ENCODE measurements at places on chromosomes 3 and 15.

DNA sequence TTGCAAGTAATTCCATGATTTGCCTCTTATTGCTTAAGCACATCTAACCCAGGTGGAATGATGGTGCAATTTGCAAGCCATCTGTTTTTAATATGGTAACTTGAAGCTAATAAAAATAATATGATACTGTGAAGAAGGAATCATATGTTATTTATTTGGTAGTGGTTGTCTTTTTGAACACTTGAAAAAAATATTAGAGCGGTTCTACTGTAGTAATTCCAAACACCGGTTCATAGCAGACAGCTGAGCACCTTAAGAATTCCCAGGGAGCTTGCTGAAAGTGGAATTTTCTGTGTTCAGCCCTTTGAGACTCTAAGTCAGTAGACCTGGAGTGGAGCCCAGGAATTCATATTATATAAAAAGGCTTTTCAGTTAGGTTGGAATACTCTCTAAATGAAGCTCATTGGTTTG lies 687.4 kb downstream of the EDEM1 start:
- DNase-seq: no peak

DNA sequence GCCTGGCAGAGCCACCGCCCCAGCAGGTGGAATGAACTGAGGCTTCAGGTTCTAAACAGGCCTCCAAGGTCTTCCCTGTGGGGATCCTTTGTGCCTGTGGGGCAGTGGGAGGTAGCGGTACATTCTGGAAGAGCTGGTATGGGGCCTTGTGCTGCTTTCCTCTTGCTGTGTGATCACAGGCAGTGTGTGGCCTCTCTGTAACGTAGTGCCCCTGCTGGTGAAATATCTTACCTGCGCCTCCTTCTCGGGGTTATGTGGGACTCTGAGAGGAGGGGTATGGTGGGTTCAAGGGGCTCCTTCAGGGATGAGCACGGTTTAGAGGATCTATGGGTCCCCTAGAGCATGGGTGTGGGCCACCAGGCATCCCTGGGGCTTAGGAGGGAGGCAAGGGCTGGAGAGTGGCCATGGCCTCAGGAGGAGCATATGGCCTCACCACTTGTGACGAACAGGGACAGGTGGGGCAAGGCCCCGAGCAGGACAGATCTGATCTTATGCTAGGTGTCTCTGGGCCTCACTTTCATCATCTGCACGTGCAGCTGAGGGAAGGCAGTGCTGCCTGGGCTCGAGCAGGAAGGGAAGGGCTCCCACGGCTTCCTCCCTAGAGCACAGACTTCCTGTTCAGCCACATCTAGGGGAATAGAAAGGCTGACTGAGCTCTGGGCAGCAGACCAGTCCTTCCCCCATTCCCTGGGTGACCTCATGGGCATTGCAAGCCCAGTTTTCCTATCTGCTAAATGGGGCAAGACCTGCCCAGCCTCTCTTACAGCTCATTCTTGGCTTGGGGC lies 1.9 kb upstream of the ALS2CL start:
- DNase-seq: no peak

DNA sequence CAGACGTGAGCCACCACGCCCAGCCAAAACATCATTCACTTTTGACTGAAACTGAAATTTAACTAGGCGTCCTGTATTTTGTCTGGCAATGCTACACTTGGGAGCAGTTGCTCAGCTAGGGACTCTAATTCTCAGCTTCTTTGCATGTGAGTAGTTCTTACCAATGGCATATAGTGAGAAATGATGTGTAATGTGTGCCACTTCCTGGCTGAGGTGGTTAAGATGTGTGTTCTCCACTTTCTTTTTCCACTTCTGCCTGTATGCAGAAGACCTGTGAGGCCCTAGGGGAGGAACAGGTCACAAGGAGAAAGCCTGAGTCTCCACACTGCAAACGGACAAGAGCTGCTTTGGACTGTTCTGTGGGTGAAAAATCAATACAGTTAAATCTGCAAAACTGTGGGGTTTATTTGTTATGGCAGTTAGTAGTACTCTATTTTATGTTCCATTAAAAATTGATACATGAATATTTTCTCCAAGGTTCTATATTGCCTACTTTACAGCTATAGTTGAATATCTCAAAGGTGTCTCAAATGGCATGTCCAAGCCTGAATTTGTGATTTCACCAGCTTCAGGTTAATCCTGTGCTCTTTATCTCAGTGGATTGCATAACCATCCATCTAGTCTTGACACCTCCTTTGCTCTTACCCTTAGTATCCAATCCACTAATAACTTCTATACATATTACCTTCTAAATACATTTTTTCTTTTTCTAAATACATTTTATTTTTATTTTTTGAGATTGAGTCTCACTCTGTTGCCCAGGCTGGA lies 59.3 kb downstream of the NR1D2 start:
- no peak for DNase-seq

DNA sequence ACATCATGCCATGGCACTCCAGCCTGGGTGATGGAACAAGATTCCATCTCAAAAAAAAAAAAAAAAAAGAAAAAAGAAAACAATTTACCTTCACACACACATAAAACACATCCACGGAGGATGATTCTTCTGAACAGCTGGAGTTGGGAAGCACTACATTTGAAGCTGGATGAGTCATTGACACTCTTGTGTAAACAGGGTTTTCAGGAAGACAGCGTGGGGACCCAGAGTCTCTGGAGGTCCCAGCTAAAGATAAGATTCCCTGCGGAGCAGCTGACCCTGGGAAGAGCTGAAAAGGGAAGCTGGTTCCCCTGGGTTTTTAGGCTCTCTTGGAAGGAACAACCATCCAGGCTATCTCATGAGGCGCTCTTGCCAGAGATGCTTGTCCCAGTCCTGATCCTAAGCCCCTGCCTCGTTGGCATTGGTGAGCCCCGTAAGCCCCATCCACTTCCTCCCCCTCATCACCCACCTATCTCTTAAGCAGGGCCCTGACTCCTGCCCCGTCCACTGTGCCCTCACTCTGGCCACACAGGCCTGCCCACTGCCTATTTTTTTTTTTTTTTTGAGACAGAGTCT lies 32.0 kb upstream of the FURIN start:
- peak; percentile 54 for DNase-seq

GRCh38 chr15:50051811-50052419 lies 67.1 kb downstream of the ATP8B4 start:
- DNase-seq: peak; percentile 82

DNA sequence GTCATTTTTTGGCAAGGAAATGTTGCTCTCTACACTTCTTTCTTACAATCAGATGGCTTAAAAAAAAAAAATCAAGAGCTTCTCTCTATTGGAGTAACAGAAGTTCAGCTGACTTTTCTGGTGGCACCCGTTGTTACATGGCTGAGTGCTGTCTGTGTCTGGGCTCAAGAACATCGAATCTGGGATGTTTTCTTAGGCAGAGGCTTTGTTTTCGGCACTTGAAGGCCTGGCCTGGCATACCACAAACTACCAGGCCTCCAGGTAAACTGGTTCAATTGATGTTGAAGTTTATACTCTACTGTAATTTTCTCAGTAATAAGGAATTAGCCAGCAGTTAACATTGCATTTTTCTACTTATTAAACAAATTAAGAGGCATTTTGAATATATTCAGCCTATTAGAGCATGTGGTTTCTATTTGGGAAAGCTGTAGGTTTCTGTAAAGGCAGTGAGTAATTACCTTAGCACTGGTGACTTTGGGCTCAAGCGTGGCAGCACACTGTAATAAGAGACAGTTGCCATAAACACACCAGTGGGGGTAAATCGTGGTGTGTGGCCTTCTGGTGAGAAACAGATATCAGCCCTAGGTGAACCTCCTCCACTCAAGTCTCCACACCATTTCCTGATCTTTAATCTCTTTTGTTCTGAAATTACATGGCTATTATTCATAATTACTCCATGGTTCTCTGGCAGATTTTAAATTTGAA lies 544.7 kb downstream of the MECOM start:
- peak; percentile 30 for DNase-seq

- no peak for DNase-seq
Observed at GRCh38 chr15:52975941-52976449, 185.9 kb upstream of the ONECUT1 start.

DNA sequence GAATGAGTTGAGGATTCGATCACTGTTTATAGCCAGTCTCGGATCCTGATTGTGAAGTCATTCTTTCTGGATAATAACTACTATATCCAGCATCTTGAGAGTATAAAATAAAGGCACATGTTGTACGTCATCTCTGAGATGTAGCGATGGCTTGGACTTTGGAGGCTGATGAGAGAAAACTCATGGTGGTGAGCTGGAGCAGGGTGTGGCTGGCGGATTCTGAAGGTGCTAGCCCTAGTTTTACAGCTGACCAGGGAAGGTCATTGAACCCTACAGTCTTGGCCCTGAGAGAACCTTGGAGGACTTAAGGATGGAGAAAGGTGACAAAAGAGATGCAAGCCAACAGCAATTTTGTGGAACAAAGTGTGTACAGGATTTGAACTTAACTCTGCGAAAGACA lies 153.8 kb downstream of the IGF1R start:
- no peak for DNase-seq

Measured in fibroblast of skin of scalp (primary cell).